Kidney tubule cell (primary cell): ENCODE measurements at places on chromosomes 6 and 20.

GRCh38 chr6:17869753-17870050, 117.7 kb downstream of the KIF13A start:
- no peak for DNase-seq

- no peak for DNase-seq
Observed at GRCh38 chr6:12009180-12009685, 2.9 kb upstream of the HIVEP1 start.

- no peak for DNase-seq
Observed at GRCh38 chr6:141658696-141659095, 474.0 kb upstream of the GJE1 start.

- peak; percentile 37 for DNase-seq
Observed at GRCh38 chr6:160438481-160438880, 90.3 kb downstream of the SLC22A3 start.

- DNase-seq: peak; percentile 4
Observed at GRCh38 chr6:130396722-130397121, 30.9 kb downstream of the TMEM200A start.

GRCh38 chr6:83125425-83125824, 58.0 kb downstream of the DOP1A start:
- DNase-seq: no peak
